ENCODE measurements at places on chromosomes 11 and 22.

GRCh38 chr11:123702139-123702538 is 39.3 kb downstream of the ZNF202 start:
- no peak for DNase-seq

DNA sequence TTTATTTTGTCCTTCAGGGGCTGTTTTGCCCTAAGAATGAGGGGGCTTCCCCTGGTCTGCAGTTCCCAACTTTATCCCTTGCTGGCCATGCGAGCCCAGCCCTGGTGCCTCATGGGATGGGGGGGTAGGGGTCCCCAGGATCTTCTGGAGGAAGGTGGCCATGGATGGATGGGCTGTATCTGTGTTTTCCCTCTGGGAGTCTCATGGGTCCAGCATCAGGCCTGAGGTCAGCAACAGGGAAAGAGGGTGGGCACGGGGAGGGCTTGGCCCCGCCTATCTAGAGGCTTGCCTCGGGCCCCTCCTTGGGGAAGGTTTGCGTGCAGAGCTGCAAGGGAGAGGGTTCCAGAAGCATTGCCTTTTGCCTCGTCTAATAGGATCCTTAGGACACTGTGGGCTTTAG is 10.8 kb upstream of the ADORA2A start:
- no peak for DNase-seq

- DNase-seq: no peak
Measured at GRCh38 chr11:95697614-95698408, 91.8 kb downstream of the FAM76B start.

DNA sequence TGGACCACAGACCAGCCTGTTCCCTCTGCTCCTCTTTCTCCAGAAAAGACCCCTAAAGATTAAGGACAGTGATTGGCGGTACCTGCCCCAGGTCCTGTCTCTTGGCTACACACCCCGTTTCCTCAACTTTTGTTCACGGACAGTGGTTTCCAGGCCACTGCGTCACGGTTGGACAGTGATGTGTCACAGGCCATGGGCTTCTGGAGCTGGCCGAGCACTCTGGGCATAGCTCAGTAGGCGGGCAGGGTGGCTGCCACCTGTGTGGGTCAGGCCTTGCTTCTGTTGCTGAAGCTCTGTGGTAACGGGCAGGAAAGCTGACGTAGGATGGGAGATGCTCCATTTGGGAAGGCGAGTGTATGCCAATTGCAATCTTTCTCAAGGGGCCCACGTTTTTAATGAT is 13.6 kb downstream of the TUB start:
- DNase-seq: no peak

- no peak for DNase-seq
Measured at GRCh38 chr11:101817581-101817980, 97.2 kb upstream of the CEP126 start.

GRCh38 chr11:104154296-104154695 is 9.7 kb downstream of the PDGFD start:
- DNase-seq: no peak

- DNase-seq: no peak
Measured at GRCh38 chr11:27357250-27357649, 5.8 kb downstream of the CCDC34 start.

GRCh38 chr11:116970485-116971292 is 127.5 kb downstream of the SIK3 start:
- DNase-seq: no peak

GRCh38 chr11:68903288-68904247 is at the start of the genes IGHMBP2 and MRPL21:
IGHMBP2 (plus strand) TSS chr11:68903891; CDS start chr11:68903953, 62 bp downstream.
MRPL21 (minus strand) TSS chr11:68903832; CDS start chr11:68903810, 22 bp downstream.
- peak; percentile 72 for DNase-seq

All from activated CD4-positive, alpha-beta T cell treated with anti-CD3 and anti-CD28 coated beads, Interleukin-2, amount 50 U/mL, for 4 hours (primary cell).